ENCODE measurements at places on chromosomes 6 and 20.

DNA sequence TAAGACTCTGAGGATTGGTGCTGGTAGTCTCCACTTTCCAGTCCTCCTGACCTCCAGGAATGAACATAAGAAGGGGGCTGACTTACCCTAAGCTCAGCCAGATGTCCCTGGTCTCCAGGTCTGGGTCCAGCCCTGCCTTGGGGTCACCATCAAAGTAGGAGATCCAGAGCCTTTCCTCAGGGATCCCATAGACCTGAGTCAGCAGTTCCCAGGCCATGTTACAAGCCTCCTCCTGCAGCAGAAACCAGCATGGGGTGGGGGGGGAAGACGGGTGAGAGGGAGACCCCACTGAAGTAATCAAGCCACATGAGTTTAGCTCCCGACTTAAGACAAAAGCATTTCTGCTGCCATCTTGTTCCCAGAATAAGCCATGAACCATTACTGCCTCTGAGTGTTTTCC lies 1.8 kb downstream of the AARS2 start:
- DNase-seq: no peak

- DNase-seq: no peak
Observed at GRCh38 chr6:88561034-88561953, 395.1 kb upstream of the CNR1 start.

DNA sequence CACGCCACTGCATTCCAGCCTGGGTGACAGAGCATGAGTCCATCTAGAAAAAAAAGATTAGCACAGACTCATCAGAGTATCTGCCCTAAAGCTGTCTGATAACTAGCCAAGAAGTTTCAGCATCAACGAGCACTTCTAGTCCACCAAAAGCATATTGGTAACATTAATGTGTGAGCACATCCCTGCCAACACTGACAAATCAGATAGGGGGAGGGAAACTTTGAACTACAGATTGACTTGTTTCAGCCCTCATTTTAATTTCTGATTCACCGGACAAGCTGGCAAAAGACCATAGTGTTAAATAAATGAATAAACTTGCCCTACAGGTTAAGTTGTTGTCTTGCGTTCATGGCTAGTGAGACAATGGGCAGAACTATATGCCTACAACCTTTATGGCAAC lies 7.7 kb upstream of the SEC63 start:
- DNase-seq: no peak

GRCh38 chr20:49909499-49910339 lies 5.6 kb downstream of the SPATA2 start:
- DNase-seq: no peak

- no peak for DNase-seq
Observed at GRCh38 chr6:5501837-5502236, 240.5 kb downstream of the FARS2 start.

DNA sequence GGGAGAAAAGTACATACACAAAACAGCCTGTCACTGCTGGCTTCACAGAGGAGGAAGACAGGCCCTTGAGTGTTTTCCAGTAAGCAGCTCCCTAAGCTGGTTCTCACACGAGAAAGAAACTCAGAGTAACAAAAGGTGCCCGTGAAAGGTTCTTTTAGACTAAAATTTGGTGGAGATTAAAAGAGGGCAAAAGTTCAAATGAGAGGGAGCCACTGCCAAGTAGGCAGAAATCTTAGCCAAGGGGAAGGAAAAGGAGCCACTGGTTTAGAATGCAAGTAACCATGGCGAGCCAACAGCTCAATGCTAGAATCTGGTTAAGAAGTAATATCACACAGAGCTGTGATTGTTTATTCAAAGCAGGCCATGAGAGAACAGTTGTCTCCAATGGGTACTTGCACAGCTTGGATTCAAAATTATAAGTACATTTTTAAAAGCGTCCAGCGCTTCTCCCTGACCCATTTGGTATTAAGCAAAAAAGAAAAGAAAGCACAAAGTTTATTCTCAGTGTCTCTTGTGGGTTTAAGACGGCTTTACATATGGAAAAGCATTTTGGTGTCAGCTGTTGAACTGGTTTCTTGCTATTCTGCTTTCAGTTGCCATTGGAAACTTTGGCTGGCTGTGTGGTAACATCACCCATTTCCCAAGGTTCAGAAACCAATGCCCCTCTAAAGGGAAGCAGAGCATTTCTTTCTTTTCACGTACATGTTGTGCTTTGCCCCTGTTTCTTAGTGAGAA lies 648.5 kb downstream of the RNF144B start:
- DNase-seq: no peak

Measured in inflammatory macrophage treated with lipopolysaccharide for 1 hour (primary cell).